ENCODE measurements at places on chromosomes 11 and 22.

DNA sequence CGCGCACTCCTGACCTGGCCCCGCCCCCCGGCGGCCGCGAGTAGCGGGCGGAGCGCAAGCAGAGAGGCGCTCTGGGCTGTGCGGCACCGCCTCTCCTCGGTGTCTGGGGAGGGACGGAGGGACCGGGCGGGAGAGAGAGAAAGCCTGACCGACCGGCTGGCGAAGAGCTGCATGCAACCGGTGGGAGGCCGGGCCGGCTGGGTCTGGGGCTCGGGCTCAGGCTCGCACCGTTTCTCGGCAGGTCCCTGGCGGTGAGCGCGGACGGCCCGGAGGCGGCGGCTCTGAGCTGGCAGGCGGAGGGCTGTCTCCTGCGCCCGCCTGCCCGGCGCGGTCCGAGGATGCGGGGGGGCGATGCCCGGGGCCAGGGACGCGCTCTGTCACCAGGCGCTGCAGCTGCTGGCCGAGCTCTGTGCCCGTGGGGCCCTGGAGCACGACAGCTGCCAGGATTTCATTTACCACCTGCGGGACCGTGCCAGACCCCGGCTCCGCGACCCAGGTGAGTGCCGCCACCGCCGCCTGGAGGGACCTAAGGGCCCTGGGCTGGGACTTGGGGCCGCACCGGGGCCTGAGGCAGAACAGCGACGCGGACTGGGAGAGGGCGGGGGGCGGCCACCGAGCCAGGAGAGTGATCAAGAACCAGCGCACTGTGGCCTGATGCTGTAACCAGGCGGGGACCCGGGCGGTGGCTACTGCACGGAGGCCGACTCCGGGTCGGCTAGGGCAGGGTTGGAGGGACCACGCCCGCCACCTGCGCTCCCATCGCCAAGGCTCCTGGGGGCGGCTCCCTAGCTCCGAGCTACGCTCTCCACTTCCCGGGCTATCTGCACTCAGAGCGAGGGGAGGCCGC is at the start of gene SYT9:
SYT9 (plus strand) TSS at position 69 of the 847 bp plus-strand sequence; CDS start at position 352, 283 bp downstream.
- peak; percentile 67 for DNase-seq

- no peak for DNase-seq
These were observed 34.0 kb upstream of the CCDC134 start for GRCh38 chr22:41766476-41766875.

- no peak for DNase-seq
These were observed 352.5 kb upstream of the CCDC179 start for GRCh38 chr11:23212807-23213206.

- no peak for DNase-seq
These were observed 217.7 kb downstream of the HIPK3 start for GRCh38 chr11:33474866-33475265.

DNA sequence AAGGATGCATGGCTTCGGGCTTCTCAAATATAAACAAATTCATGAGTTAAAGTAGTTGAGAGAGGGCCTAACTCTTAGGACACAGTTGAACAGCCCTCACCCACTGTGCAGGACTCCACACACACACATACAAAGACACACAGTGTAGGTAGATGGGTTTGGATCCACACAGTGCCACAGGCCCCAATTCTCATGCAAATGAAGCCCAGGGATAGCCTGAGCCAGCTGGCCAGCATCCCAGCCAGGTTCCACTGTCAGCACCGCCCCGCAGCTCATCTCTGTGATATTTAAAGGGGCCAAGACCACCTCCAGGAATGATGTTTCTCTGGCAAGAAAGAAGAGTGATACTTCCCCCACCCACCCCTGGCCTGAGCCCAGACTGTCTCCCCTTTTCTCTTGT is 11.7 kb downstream of the SLC35C1 start:
- DNase-seq, result no peak

All from AG08396 (cell line).